ENCODE measurements at places on chromosomes 7 and 10. TPM values are rescaled to one million over a fixed set of nuclear protein-coding genes. Genes with fewer than 3 reads are reported as not detected.

DNA sequence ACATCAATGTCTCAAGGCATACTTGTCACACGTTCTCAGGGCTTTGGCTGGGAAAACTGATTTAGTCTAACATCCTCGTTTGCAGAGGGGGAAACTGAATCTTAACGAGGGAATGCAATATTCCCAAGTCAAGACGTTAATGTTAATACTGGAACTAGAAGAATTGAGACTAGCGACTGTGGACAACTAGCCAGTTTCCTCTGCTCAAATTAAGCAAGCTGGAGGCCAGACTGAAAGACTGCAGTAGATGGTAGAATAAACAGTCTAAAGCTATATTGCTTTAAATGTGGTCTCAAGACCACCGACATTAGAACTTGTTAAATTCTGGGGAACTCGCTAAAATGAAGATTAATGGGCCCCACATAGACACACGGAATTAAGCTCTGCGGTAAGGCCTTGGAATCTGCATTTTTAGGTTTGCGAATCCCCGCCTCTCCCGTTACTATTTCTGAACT, 639 bp upstream of the TFAM start:
- no peak for DNase-seq
- no peaks in the 10 kb centered on the region for H3K27me3 ChIP-seq
- H3K4me1 ChIP-seq = peaks cover 39% of the 10 kb centered on the region
- peak overlapping the region; percentile 100 for H3K4me3 ChIP-seq

Gene HYAL4
- total RNA-seq = 0.25 TPM

- H3K36me3 ChIP-seq = no peaks in the 10 kb centered on the region
- H3K27me3 ChIP-seq = no peaks in the 10 kb centered on the region
- H3K27ac ChIP-seq = no peak within 1 kb of the TSS
Measured at GRCh38 chr10:67837541-67838314, at the start of gene DNAJC12. TSS of gene DNAJC12 (minus strand) at chr10:67838188. CDS start at chr10:67838011, 177 bp downstream.

Gene CNNM1
- total RNA-seq = 1.5 TPM

- DNase-seq = no peak
- no peak overlapping the region for H3K27ac ChIP-seq
- H3K4me3 ChIP-seq = no peak overlapping the region
- H3K27me3 ChIP-seq = no peaks in the 10 kb centered on the region
Measured at GRCh38 chr10:79084972-79085597, 16.3 kb downstream of the ZMIZ1 start.
